ENCODE measurements at places on chromosomes 4 and X. TPM values are rescaled to one million over a fixed set of nuclear protein-coding genes. Genes with fewer than 3 reads are reported as not detected.

GRCh38 chrX:30568136-30568535 lies 9.4 kb downstream of the TASL start:
- no peak for DNase-seq

The DCAF12L2 gene
- total RNA-seq: not detected

The SNX25 gene
- 15.5 TPM for total RNA-seq

The GAK gene
- total RNA-seq: 91.3 TPM

The IL13RA2 gene
- not detected for total RNA-seq

All from mesenteric fat pad (tissue), 1 donor.